Anterior cingulate cortex (tissue), 58 donors: ENCODE measurements at places on chromosomes 12 and 14.
A peak's percentile ranks its signal among the peaks of the same experiment; 100 is the strongest.

- DNase-seq = no peak
Observed at GRCh38 chr14:68922201-68922621, 56.9 kb downstream of the ACTN1 start.

- no peak for DNase-seq
Observed at GRCh38 chr14:86243158-86243557, 713.2 kb downstream of the FLRT2 start.

- DNase-seq = no peak
Observed at GRCh38 chr12:26157001-26157400, 32.2 kb upstream of the BHLHE41 start.

DNA sequence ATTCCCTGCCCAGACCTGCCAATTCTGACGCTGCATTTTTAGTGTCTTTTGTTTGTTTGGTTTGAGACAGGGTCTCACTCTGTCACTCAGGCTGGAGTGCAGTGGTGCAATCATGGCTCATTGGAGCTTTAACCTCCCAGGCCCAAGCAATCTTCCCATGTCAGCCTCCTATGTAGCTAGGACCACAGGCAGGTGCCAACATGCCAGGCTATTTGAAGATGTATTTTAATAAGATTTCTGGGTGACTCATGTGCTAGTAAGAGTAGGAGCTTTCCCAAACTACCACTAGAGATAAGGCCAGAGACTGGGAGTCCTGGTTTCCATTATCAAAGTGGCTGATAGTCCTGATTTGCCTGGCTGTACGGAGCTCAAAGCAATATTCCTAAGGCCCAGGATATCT, 693.3 kb downstream of the MED13L start:
- no peak for DNase-seq

- no peak for DNase-seq
Observed at GRCh38 chr12:54935235-54935951, 49.2 kb downstream of the TESPA1 start.

- DNase-seq = peak; percentile 32
Observed at GRCh38 chr14:59576332-59577294, at the start of gene CCDC175. TSS of gene CCDC175 (minus strand) at chr14:59576812. CDS start at chr14:59576775, 37 bp downstream.

GRCh38 chr12:14902465-14902864, 16.8 kb upstream of the MGP start:
- DNase-seq = no peak

- no peak for DNase-seq
Observed at GRCh38 chr14:54535646-54536045, 25.9 kb downstream of the CGRRF1 start.

DNA sequence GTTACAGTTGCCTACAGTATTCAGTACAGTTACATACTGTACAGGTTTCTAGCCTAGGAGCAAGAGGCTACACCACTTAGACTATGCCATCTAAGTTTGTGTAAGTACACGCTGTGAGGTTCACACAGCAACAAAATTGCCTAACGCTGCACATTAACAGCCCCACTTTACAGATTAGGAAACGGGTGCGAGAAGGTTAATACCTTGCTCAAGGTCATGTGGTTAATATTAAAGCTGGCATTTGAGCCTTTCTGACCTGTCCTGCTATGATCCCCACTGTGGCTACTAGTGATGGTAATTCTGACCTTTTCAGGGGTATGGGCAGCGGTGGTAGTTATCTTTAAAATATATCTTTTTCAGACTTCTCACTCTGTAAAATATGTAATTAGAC, 20.9 kb downstream of the ACVR1B start:
- DNase-seq = no peak

- DNase-seq = no peak
Observed at GRCh38 chr12:105102673-105103072, 4.9 kb upstream of the WASHC4 start.

DNA sequence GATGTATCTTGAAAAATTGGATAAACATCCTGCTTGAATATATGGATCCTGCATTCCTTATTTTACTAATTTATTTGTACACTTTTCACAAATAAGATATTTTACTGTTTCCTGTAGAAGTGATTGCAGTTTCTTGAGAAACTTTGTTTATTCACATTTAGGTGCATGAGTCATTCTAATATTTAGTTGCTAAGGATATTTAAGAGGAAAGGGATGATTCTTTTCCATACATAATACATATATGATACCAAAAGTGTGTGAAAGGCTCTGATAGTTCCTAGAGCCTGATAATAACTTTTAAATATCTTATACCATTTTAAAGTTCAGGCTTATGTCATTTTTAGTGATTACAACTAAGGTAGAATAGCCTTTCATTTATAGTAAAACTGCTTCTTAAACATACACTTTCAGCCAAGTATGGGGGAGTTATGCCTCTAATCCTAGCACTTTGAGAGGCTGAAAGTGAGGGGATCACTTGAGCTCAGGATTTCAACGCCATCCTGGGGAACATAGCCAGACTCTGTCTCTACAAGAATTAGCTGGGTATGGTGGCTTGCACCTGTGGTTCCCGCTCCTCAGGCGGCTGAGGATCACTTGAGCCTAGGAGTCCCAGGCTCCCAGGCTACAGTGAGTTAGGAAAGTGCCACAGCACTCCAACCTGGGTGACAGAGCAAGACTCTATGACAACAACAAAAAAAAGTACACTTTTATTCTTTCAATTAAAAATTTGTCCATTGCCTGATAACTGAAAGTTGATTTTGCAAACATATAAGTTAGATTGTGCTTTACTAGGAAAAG, 262.6 kb upstream of the LRIG3 start:
- no peak for DNase-seq

DNA sequence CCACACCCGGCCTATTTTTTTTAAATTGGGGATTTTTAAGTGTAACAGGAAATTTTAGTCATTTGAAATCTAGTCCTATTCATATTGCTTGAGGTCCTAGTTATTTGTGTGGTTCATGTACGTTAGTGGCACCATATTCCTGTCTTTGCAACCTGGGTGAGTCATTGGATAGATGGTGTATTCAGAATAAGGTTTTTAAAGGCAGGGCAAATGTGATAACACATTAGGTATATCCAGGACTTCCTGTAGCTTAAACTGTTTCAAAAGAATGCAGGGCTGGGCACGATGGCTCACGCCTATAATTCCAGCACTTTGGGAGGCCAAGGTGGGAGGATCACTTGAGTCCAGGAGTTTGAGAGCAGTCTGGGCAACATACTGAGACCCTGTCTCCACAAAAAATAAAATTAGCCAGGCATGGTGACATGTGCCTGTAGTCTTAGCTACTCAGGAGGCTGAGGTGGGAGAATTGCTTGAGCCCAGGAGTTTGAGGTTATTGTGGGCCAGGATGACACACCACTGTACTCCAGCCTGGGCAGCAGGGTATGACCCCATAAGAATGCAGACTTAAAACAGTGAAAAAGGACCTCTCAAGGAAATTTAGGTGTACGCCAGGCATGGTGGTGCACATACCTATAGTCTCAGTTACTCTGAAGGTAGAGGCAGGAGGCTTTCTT, 8.1 kb downstream of the ATP6V0A2 start:
- no peak for DNase-seq

GRCh38 chr12:82723093-82723492, 36.4 kb downstream of the TMTC2 start:
- no peak for DNase-seq
